ENCODE measurements at places on chromosomes 1 and 21.
A peak's percentile ranks its signal among the peaks of the same experiment; 100 is the strongest.

GRCh38 chr1:219927298-219927955 lies 930 bp downstream of the SLC30A10 start:
- DNase-seq: no peak

- no peak for DNase-seq
These were observed 87.8 kb upstream of the MAP1LC3C start for GRCh38 chr1:242086706-242087105.

- DNase-seq: peak; percentile 76
These were observed 9.2 kb downstream of the IKBKE start for GRCh38 chr1:206479183-206480125.

- no peak for DNase-seq
These were observed 19.3 kb downstream of the DOP1B start for GRCh38 chr21:36175771-36176565.

- no peak for DNase-seq
These were observed 15.0 kb downstream of the QSOX1 start for GRCh38 chr1:180169640-180170195.

- DNase-seq: no peak
These were observed 569 bp downstream of the TRABD2B start for GRCh38 chr1:47996406-47997226.

GRCh38 chr21:19321688-19322087 lies 918.1 kb upstream of the TMPRSS15 start:
- no peak for DNase-seq

GRCh38 chr1:24955161-24955560 lies 25.1 kb upstream of the RUNX3 start:
- DNase-seq: peak; percentile 85

DNA sequence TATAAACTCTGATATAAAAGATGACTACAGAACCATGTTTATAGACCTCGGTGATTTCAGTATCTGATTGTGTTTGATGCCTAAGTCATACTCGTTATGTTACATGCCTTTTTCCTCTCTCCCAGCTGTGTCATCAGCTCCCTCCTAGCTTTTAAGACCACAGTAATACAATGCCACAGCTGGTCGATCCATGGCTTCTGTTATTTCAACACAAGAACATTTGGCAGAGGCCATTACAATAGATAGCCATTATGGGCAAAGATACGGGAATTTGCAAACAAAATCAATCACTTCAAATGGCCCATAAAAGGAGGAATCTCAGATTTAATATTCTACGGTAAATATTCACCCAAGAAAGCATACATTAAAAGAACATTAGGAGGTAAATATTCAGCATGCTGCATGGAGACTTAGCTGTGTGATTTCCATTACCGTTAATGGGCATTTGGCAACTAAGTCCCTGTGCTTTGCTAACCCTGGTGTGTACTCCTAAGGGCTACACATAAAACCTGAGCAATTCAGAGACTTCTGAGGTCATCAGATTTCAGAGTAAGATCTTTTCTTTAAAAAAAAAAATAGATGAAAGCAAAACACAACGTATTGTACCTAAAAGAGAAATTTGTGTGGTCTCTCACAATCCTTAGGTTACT lies 153.4 kb downstream of the PIGK start:
- no peak for DNase-seq

- no peak for DNase-seq
These were observed 61.7 kb downstream of the UBE2U start for GRCh38 chr1:64265141-64265540.

DNA sequence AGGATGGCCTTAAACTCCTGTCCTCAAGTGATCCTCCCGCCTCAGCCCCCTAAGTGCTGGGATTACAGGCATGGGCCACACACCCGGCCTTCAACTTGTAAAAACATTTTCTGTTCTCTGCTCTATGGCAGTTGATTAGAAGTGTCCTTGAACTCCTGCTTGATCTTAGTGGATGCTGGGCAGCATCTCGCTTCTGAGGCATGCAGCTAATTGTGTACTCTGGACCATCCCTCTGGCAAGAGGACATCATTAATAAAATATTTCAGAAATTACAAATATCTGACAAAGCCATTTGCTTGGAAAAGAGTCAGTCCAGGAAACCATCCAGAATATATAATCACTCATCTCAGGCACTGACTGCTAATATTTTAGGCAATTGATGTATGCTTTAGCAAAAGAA lies 8.1 kb downstream of the NGF start:
- DNase-seq: no peak

GRCh38 chr1:226981386-226981817 lies 41.3 kb downstream of the COQ8A start:
- no peak for DNase-seq

DNA sequence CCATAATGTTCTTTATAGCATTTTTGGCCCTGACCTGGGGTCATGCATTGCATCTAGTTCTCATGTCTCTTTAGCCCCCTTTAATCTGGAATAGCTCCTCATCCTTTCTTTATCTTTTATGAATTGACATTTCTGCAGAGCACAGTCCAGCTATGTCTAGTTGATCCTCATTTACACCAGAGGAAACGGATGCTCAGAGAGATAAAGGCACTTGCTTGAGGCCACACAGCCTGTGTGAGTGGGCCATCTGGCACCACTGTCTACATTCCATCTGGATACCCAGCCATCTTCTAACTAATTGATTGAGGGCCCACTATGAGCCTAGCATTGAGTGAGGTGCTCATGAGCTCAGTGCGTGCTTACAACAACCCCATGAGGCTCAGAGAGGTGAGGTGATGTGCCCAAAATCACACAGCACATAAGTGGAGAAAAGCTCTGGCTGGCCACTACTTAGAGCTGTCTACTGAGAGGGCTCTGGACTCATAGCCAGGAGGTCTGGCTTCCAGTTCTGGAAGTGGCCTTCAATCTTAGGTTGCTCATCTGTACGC lies 3.5 kb downstream of the HPCA start:
- DNase-seq: no peak

DNA sequence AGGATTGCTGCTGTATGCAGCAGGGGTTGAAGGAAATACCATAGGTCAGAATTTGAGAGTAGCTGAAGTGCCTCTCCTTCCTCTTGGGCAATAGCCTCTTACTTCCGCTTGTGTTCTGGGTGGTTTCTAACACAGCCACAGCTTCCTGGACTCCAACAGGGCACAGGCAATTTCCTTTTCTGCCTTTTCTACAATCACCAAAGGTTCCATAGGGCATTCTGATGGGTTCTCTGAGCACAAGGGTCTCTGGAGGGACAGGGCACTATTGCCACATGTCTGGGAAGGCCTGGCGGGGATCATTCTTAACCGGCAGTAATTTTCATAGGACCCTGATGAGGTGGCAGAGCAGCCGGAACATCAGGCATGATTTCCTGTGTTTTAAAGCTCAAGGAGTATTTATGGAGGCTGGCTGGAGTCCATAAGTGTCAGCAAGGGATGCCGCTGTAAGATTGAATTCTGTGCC lies 5.5 kb upstream of the AGTRAP start:
- DNase-seq: peak; percentile 73

DNA sequence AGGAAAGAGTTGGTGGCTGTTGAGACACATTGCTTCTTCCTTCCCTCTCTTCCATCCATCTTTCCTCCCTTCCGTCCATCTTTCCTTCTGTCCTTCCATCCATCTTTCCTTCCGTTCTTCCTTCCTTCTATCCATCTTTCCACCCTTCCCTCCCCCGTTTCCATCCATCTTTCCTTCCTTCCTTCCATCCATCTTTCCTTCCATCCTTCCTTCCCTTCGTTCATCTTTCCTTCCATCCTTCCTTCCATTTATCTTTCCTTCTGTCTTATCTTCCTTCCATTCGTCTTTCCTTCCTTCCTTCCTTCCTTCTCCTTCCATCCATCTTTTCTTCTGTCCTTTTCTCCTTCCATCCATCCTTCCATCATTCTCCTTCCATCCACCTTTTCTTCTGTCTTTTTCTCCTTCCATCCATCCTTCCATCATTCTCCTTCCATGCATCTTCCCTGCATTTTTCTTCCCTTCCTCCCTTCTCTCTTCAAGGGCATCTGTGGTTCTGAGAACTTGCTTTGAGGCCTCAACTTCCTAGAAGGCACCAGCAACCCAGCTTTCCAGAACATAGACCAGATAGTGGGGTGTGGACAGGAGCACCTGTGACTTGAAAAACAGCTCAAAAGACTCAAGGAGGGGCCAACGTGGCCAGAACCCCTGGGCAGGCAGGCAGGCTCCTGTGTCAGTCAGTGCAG lies 48.9 kb upstream of the SELENON start:
- no peak for DNase-seq

DNA sequence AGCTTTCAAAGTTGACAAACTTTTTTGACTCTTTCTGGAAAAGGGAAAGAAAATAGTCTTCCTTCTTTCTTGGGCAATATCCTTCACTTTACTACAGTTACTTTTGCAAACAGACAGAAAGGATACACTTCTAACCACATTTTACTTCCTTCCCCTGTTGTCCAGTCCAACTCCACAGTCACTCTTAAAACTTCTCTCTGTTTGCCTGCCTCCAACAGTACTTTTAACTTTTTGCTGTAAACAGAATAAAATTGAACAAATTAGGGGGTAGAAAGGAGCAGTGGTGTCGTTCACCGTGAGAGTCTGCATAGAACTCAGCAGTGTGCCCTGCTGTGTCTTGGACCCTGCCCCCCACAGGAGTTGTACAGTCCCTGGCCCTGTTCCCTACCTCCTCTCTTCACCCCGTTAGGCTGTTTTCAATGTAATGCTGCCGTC lies 160.8 kb upstream of the SGIP1 start:
- no peak for DNase-seq

- no peak for DNase-seq
These were observed 174.7 kb upstream of the SGIP1 start for GRCh38 chr1:66359269-66359668.

- peak; percentile 46 for DNase-seq
These were observed 12.2 kb downstream of the OLFML2B start for GRCh38 chr1:162011337-162012012.

- no peak for DNase-seq
These were observed 43.5 kb upstream of the SERPINC1 start for GRCh38 chr1:173960625-173961024.

GRCh38 chr1:235327559-235328270 lies at the start of gene ARID4B:
Gene ARID4B (minus strand): TSS chr1:235328179. CDS start chr1:235326919, 1,260 bp downstream.
- DNase-seq: peak; percentile 25

DNA sequence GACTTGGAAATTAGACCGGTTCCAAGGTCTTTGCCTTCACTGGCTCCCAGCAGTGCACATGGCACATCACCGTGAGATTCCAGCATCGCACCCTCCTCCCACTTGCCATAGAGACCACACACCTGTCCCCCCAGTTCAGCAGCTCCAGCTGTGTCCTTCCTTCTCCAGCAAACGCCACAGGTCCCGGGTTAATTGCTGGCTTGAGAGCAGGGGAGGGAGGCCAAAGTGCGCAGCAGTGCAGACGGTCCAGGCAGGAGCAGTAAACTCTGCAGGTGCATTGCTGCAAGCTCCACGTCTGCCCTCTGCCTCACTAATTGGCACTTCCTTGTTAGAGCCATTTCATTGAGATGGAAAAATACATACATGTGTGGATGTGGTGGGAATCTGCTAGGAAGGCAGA lies 65.3 kb downstream of the KLHDC7A start:
- no peak for DNase-seq

DNA sequence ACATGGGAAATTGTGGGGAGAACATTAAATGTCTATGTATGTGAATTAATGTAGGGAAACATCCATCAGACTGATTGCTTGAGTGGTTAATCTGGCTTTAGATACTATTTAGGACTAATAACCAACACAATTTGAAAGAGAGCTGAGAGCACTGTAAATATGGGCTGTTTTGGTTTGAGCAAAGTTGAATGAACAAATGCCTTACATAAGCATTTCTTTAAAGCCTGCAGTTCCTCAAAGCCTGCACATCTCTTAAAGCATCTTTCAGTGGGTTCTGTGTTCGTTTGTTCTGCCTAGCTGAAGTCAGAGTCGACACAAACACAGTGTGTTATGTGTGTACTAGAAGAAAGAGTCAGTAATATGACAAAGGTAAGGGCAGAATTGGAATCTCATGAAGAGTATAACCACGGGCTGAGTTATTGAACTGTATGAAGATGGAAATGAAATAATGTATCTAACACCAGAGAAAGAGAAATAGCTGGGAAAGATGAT lies 350.0 kb downstream of the SIPA1L2 start:
- no peak for DNase-seq

DNA sequence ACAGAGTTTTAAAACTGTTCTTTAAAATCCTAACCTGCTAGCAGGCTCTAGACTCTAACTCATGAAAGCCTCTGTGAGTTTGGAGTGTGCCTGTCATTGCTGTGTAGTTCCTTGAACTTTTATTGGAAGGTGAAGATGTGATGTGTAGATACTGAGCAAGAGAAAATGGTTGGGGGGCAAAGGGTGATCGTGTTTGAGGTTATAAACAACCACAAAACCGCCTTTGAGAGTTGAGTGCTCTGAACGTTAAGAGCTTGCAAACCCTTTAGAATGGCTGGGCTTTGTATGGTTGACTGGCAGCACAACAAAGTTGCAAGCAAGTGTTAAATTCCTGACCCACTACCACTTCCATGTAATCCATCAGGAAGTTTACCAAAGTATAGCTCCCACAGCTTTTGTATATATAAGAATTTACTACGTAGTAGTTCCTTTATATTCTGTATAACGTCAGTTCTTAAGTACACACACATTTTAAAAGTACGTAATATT lies 19.6 kb downstream of the BACE2 start:
- no peak for DNase-seq

- DNase-seq: no peak
These were observed 140.9 kb downstream of the RHOU start for GRCh38 chr1:228876187-228876586.

GRCh38 chr1:15160626-15161025 lies 7.1 kb downstream of the TMEM51 start:
- no peak for DNase-seq

DNA sequence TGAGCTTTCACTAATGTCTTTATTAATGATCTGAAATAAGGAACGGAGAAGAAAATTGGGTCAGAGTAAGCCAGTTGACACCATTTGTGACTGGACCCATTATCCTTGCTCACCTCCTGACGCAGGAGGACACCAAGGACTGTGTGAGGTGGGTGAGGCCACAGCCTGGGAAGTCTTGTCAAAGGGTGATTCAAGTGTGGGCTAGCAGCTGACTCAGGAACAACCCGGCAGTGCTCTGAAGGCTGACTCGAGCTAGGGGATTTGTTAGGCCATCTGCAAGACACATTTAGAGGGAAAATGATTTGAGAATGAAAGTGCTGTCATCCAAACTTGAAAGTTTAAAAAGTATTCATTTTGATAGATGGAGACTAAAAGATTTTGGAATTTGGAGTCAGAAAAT lies 21.2 kb downstream of the PRRX1 start:
- DNase-seq: no peak
